ENCODE measurements at places on chromosomes 7 and 10.

DNA sequence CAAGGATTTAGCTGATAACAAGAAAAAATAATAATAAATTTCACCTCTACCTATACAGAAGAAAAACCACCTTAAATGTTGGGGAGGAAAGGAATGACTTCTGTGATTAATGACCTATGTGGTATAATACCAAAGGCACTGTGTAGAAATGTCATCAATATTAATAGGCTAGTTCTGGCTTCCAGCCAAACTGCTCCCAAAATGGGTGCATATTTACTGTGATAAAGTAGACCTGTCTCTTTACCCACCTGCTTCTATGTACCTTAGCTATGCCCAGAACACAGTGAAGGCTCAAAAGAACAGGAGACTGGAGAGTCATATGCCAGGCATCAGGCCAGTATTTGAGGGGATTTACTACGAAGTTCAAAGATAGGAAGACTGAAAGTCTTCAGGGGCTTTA is 76.0 kb downstream of the ATE1 start:
- no peak for DNase-seq

DNA sequence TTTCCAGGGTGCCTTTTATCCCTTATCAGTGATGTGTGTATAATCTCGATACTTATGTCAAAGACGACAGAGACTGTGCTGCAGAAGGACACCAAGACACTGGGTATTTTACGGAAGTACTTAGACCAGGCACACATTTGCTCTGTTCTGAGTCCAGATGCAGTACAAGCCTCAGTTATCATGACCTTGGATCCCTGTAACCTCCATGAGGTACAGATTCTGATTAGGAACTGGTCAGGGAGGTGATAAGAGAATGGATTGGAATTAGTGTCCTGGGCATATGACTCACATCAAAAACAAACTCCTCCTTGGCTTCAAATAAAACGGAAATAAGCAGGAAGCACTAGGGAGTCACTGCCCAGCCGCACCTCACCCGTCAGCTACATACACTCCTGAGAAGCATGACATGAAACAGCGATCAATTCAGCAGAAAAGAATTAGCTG is 146.5 kb downstream of the SFMBT2 start:
- DNase-seq, result no peak

DNA sequence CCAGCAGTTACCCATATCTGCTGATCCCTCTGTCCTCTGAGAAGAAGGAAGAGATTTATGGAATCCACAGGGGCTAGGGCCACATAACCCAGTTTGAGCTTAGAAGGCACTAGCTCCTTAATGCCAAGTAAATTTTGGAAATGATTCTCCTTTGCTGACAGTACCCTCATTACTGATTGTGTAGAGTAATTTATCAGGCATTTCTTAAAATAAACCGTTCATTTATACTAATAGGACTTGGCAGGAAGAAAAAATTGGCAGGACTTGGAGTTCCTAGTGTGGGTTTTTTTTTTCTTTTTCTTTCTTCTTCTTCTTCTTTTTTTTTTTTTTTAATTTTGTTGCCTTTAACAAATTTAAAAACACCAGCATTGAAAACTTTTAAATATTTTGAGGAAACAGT is 645.7 kb downstream of the SUGCT start:
- no peak for DNase-seq

GRCh38 chr7:117531595-117532244 is 51.9 kb downstream of the CFTR start:
- DNase-seq, result no peak

- DNase-seq, result no peak
Measured at GRCh38 chr7:273327-273726, 16.6 kb upstream of the FOXL3 start.

DNA sequence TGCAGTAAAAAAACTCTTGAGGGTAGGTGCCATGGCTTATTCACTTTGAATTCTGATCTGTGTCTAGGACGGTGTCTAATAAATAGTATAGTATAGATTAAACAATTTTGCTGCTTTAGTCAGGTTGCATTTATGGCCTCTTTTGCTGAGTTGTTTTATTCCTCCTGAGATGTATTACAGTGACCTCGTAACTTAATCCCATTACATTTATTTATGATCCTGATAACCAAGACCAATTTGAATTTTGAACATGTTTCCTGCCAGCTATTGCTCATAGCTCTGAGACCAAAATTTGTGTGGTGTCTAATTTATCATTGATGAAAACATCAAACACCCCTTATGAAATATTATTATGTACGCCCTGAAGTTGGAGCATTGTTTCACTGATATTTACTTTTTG is 381.9 kb upstream of the SEMA3C start:
- DNase-seq, result no peak

Data from T47D (cell line).